ENCODE measurements at places on chromosomes 3 and 15. TPM values are rescaled to one million over a fixed set of nuclear protein-coding genes. Genes with fewer than 3 reads are reported as not detected.

DNA sequence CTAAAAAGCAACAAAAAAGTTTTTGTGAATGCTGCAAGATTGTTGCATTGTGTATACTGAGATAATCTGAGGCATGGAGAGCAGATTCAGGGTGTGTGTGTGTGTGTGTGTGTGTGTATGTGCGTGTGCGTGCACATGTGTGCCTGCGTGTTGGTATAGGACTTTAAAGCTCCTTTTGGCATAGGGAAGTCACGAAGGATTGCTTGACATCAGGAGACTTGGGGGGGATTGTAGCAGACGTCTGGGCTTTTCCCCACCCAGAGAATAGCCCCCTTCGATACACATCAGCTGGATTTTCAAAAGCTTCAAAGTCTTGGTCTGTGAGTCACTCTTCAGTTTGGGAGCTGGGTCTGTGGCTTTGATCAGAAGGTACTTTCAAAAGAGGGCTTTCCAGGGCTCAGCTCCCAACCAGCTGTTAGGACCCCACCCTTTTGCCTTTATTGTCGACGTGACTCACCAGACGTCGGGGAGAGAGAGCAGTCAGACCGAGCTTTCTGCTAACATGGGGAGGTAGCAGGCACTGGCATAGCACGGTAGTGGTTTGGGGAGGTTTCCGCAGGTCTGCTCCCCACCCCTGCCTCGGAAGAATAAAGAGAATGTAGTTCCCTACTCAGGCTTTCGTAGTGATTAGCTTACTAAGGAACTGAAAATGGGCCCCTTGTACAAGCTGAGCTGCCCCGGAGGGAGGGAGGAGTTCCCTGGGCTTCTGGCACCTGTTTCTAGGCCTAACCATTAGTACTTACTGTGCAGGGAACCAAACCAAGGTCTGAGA lies 4.7 kb downstream of the BHLHE40 start:
- no peak for DNase-seq

The SOX14 gene
- not detected for total RNA-seq

- DNase-seq = no peak
Measured at GRCh38 chr3:136192831-136193230, 3.3 kb downstream of the MSL2 start.

DNA sequence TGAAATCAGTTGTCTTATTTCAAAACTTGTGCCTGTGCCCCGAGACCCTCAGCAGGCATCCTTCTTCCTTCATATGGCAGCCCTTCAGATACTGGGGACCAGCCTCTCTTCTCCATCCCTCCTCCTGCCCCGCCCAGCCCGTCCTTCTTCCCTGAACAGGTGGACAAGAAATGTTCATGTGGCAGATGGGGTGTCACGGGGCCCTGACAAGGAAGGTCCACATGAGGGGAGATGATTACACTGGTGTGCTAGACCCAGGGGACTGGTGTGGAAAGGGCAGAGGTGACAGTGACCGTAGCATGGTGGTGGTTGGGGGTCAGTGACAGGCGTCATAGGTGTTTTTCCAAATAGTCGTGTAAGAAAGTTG lies 150.9 kb downstream of the CHDH start:
- DNase-seq = no peak

DNA sequence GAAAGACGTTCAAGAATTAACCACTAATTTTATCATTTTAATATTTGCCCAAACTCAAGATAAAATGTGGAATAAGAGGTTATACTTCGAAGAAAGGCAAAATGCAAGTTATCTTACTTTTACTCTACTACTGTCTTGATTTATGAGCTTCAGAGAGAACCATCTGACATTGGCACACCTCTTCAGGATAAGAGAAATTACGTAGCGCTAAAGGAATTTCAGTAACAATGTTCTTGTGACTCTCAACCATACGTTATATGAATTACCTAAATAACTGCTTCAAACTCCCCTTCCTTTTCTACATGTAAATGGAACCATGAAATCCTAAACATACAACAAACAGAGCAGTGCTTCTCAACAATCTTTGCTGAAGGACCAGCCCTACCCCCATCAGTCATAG lies 96.8 kb downstream of the ZNF385D start:
- DNase-seq = no peak

- DNase-seq = no peak
Measured at GRCh38 chr3:34683851-34684250, 885.4 kb downstream of the PDCD6IP start.

DNA sequence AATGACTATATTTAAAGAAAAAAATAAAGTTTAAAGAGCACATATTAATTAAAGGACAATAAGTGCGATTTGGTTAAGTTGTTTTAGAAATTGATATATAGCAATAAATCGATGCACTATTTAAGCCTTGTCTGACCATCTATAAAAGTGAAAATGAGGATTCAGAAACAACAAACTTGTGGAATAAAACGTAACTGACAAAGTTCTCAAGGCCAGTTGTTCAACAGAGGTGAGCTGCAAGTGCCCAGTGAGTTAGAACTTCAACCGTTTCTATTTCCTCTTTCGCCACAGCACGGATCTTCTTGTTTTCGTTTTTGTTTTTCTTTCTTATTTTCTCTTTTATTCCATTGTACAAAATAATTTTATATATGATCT lies 724.9 kb upstream of the ARRDC4 start:
- DNase-seq = no peak

The BDH1 gene
- 13.5 TPM for total RNA-seq

The PIERCE2 gene
- total RNA-seq = 2.9 TPM

DNA sequence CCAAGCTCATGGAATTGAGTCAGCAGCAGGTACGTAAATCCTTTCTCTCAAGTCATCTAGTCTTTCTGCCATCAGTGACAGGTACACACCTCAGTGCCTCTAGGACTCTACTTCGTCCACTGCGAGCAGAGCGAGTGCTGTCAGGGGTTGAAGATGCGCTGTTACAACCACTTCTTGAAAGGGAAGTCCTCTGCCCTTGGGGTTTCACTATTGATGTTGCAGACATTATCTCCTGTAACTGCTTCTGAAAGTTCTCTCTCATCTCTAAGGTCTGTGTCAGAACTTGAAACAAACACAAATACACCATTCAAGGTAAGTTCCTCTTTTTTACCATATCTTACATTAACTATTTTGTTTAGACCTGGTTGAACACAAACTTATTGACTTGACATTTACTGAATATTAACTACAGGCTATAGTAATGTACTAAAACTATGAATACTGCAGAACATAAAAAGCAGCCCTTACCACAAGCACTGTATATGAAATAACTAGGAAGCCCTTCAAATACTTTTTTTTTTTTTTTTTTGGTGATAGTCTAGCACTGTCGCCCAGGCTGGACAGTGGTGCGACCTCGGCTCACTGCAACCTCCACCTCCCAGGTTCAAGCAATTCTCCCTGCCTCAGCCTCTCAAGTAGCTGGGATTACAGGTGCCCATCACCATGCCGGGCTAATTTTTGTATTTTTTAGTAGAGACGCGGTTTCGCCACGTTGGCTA lies 41.5 kb downstream of the TOPBP1 start:
- DNase-seq = no peak

DNA sequence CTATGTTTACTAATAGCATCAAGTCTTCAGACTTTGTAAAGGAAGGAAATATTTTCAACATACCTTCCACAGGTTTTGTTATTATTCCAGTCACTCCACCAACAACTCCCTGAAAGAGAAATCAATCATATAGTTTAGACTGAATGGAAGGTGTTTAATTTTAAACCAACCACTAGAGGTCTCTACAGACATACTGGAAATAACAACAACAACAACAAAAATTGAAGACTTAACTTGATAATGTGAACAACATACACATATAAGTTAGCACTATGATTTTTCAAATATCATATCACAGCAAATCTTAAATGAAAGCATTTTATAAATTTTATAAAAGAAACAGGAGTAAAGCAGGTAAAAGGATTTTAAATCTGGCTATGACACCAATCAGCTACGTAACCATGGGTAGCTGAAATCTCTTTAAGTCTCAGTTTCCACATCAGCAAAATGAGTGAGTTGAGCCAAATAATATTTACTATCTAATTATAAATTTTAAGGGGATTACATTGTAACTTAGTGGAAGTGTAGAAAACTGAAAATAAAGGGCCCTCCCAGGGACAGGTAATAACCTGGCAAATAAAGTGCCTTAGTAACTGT lies 188.2 kb downstream of the VPS13C start:
- no peak for DNase-seq

DNA sequence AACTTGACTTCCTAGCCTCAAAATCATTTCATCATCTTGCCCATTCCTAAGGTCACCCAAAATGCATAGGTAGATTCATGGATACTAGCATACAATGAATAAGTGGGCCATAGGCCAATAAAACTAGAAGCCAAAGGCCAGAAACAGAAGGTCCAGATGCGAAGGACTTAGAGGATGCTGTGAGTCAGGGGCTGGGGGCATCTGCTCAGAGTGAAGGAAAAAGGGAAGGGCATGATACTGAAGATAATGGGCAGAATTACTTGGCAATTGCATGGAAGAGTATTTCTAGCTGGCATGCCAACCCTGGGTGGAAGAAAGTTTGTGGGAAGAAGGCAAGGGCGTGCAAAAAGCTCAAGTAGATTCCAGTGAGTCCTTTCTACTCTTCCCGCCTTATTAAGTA lies 27.5 kb downstream of the ILDR1 start:
- DNase-seq = no peak

GRCh38 chr3:7190095-7190494 lies 329.2 kb downstream of the GRM7 start:
- no peak for DNase-seq

DNA sequence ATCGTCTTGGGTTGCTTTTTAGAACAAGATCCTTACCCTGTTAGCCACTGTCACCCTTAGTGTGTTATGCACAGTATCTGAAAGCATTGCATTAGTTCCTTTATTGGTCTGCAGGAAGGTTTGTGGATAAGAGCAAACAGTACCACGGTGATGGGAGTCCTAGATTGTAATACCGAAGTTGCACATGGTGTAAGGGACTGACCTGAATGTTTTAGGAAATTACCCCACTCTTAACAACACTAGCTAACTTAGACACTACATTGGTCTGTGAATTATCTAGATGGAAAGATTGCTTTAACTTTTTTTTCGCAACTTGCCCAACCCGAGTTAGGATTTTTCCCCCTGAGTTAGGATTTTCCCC lies 1.3 kb downstream of the STT3B start:
- no peak for DNase-seq

The PRICKLE2 gene
- total RNA-seq = 35.6 TPM

The FAM81A gene
- 10.8 TPM for total RNA-seq

The CACNA2D2 gene
- 213 TPM for total RNA-seq

DNA sequence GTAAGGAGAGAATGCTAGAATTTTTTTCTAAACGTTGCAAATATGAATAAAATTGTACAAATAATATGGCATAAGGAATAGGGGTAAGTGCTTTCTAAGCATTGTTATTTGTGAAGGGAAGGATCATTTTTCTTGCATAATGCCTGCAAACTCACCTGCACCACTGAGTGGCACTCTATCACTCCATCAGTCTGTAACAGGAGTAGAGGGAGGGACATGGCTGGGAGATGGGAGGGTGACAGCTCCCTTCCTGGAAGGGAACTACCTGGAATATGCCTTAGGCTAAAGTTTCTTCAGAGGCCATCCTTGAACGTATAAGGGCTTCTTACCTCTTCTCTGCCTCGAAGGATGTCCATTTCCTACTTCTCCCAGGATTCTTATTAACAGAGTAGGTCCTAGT lies 3.0 kb downstream of the NAALADL2 start:
- no peak for DNase-seq

DNA sequence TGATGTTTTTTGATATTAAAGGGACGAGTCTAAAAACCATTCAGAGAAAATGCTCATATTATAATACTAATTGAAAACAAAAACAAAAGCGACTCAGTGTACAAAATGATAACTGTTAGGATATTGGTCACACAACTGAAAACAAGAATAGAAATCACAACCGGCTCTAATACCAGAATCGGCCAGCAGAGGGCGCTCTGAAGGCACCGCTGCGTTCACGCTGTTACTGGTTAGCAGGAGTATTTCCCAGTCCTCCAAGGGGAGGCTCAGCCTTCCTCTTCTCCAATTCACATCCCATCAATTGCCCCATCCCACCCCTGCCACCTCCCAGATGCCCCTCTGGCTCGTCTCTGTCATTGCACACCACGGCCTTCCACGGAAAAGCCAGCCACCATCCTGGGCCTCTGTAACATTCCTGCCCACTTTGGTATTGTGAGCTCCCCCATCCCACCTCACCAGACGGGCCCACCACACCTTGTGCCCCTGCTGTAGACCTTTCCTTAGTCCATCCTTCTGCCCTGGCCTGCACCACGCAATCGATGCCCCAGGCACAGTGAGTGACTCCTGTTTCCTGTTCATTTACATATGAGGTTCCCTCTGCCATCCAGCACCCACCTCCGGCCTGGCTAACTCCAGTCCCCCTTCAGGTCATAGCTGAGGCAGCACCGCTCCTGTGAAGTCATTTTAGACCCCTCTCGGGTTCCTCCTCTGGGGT lies 8.5 kb downstream of the FAM107A start:
- DNase-seq = no peak

The ITIH4 gene
- total RNA-seq = 24.7 TPM

DNA sequence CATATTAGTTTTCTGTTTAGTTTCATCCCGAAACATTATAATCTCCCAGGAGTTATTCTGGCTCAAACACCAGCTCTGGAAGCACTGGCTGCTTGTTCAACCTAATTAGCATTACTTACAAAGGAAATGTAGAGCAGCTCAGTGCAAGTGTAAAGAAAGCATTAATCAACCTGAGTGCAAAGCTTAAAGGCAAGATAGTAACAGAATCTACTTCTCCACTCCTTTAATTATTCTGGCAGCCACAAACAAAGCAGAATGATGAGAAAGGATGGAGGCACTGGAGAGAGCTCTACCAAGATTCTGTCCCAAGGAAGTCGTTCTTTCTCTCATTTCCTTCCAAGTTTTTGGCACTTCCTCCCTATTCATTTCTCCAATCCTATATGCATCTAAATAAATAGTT lies 1384.0 kb downstream of the ZPLD1 start:
- no peak for DNase-seq

GRCh38 chr15:89375093-89376005 lies 40.7 kb upstream of the POLG start:
- no peak for DNase-seq

DNA sequence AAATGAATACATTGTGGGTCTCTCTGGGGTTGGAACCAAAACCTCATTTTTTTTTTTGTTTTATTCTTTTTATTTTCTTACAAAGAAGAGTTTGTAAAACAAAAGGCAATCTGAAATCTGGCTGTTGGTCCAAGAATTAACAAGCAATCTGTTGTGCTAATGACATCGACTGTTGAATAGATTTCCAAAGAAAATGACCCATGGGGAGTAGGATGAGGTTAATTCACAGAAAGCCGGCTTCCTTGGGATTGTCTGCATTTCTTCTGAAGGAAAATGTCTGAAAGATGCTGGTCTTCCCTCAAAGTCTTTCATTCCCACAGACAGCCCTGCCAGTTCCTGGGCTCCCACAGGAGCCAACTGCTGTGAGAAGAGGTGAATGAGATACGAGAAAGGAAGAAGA lies 92.9 kb downstream of the LRRC3B start:
- DNase-seq = no peak

DNA sequence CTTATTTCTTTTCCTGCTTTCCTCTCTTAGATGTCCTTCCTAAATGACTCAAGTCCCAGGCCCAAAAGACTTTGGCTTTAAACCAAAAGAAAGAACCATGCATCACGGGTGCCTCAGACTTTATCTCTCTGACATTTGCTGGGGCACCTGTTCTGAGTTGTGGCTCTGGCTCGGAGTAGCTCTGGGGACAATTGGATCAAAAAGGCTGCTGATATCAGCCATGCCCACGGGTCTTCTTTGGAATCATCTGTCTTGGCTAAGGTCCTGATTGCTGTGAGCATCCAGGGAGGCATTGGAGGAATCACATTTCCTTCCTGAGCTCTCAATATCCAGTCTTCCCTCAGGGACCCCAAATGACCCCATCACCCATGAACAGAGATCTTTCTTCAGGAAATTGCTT lies 59.9 kb downstream of the CLSTN2 start:
- DNase-seq = no peak
